ENCODE measurements at places on chromosomes 11 and 22. TPM values are rescaled to one million over a fixed set of nuclear protein-coding genes. Genes with fewer than 3 reads are reported as not detected.

GRCh38 chr11:12287374-12288211 is 89.8 kb upstream of the PARVA start:
- DNase-seq = peak; percentile 94

The ARVCF gene
- total RNA-seq = 4.3 TPM

DNA sequence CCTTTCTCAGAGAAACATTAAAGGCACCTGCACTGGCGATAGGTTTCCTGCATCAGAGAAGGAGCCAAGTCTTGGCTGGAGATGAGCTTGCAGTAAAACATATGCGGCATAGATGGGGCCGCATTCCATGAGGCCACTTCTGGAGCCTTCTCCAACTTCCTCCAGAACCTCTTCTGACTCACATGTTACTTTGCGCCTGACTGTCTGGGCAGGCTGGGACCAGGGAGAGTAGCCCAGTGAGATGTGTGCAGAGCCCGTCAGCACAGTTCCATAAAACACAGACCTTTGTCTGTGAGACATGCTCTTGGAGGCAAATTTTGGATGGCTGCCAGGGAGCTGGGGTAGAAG is 55.4 kb upstream of the BID start:
- DNase-seq = no peak

- DNase-seq = no peak
These were observed 8.3 kb downstream of the OSBPL5 start for GRCh38 chr11:3156661-3157311.

GRCh38 chr11:123072332-123072761 is 10.4 kb upstream of the HSPA8 start:
- no peak for DNase-seq

The LMNTD2 gene
- 6.2 TPM for total RNA-seq

Measured in Karpas-422 (cell line).